IPS DF 19.7 (cell line): ENCODE measurements at places on chromosomes 11 and 22.

DNA sequence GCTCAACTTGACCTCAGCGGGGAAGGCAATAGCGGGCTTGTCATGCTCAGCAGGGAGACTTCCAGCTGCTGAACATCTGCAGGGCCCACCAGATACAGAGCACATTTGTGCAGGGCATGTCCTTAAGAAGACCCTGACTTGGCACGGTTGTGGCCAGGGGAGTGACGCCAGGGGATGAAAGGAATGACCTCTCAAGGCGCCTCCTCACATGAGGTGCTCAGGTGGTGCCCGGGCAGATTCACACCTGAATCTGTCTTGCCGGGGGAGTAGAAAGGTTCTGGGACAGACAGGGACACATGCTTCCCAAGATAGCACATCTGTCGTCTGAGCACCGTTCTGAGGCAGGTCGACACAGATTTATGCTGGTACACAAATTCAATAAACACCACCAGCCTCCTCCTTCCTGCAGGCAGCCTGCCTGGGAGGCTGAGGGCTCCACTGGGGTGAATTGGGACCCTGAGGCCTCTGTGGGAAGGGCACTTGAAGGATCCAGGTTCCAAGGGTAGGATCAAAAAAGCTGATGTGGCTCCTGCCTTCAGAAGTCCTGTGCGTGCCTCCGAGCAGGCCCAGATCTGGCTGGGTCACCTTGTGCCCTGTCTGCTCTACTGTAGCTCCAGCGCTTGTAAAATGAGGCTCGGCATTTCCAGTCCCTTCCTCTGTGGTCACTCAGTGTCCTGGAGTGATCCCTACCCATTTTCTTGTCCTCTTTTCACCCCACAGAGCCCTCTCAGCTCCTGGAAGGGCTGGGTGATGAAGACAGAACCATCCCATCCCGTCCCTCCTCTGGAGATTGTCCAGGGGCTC, 49.6 kb upstream of the NECTIN1 start:
- no peak for DNase-seq

DNA sequence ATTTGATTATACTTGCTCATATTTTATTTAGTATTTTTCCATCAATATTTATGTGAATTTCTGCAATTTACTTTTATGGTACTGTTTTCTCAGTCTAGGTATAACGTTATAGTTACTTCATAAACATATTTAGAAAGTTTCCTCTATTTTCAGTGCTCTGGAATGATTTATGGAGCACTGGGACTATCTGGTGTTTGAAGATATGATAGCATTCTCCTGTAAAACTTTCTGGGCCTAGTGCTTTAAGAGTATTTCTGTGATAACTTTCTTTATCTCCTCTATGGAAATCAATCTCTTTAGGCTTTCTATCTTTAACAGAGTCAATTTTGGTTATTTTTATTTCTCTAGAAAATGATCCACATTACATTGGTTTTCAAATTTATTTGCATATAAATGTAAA, 85.1 kb downstream of the SOX6 start:
- DNase-seq, result no peak

DNA sequence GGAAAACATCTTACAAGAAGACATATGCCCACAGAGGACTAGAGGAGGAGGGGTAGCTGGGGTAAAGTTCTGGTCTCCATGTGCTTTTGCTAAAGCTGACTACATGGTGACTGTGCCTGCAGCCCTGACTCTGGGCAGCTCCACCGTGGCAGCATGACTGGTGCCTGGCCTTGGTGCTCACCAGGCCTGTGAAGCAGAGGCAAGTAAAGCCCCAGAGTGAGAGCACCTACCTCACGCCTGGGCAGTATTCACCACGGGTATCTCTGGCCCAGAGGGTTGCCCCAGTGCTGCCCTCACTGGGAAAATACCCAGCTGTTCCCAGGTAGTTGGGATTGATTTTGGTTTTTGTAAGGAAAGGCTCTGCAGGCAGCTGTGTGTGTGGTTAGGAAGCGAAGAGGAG, 78.3 kb downstream of the CTTN start:
- DNase-seq, result no peak

GRCh38 chr22:36204001-36204631, 2.5 kb upstream of the APOL4 start:
- no peak for DNase-seq

GRCh38 chr22:26894766-26895485, 237.5 kb downstream of the MIAT start:
- DNase-seq, result no peak
